ENCODE measurements at places on chromosomes 5 and 9.
A peak's percentile ranks its signal among the peaks of the same experiment; 100 is the strongest.

DNA sequence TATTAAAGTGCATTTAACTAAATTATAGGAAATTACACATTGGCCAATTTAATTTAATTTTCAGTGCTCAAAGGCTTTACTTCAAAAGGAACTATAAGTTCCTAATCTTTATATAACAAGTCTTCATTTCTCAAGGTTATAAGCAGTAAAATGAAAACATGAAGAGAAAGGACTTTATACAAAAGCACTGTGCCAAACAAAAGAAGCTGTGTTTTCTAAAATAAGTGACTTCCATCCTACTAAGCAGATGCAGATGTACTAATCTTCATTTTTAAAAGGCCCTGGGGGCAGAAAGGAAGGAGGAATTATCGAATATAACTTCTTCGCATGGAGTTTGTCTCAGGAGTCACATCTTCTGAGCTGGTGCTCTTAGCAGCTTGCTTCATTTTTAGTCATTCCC is 81.4 kb downstream of the SHC3 start:
- no peak for DNase-seq

- peak; percentile 7 for DNase-seq
Measured at GRCh38 chr5:56737951-56738606, 77.3 kb upstream of the MAP3K1 start.

GRCh38 chr5:177403102-177403791 is 2.8 kb upstream of the PFN3 start:
- peak; percentile 77 for DNase-seq

DNA sequence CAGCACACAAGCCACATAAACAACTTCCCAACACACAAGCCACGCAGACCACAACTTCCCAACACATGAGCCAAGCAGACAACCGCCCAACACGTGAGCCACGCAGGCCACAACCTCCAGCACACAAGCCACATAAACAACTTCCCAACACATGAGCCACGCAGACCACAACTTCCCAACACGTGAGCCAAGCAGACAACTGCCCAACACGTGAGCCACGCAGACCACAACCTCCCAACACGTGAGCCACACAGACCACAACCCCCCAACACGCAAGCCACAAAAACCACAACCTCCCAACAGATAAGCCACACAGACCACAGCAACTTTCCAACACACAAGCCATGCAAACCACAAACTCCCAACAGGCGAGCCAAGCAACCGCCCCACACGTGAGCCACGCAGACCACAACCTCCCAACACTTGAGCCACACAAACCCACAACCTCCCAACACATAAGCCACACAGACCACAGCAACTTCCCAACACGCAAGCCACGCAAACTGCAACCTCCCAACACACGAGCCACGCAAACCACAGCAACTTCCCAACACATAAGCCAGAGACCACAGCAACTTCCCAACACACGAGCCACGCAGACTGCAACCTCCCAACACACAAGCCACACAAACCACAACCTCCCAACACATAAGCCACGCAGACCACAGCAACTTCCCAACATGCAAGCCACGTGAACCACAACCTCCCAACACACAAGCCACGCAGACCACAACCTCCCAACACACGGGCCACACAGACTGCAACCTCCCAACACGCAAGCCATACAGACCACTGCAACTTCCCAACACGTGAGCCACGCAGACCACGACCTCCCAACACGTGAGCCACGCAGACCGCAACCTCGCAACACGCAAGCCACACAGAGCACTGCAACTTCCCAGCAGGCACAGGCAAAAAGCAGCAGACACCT is 10.1 kb downstream of the BRD9 start:
- DNase-seq, result no peak

DNA sequence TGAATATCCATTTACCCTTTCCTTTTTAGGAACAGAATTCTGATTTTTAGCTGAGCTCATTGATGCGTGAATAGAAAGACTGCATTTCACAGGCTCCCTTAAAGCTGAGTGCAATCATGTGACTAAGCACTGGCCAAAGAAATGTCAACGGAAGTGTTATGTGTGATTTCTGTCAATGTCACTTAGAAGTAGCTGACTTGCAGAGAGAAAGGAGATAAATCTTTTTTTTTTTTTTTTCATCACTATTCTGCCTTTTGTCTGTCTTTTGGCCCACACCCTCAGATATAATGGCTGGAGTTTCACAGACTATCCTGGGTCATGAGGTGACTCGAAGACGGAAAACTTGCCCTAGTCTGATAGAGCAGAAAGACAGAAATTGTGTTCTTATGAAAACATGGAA is 39.3 kb upstream of the SLC27A6 start:
- no peak for DNase-seq

DNA sequence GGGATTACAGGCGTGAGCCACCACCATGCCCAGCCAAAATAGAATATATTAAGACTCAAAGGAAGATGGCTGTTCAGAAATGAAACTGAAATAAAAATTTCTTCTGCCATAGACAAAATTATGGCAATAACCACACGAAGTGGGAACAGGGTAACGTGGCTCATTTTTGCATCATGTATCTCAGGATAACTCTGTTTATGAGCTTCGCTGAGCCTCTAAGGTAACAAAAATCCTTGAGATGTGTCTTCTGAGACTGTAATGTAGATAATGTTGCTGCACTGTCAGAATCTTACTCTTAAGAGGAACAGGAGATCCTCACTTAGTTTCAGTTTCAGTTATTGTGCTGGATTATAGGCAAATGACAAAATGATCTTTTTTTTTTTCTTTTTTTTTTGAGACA is 153.8 kb downstream of the GOLPH3 start:
- DNase-seq, result peak; percentile 16

DNA sequence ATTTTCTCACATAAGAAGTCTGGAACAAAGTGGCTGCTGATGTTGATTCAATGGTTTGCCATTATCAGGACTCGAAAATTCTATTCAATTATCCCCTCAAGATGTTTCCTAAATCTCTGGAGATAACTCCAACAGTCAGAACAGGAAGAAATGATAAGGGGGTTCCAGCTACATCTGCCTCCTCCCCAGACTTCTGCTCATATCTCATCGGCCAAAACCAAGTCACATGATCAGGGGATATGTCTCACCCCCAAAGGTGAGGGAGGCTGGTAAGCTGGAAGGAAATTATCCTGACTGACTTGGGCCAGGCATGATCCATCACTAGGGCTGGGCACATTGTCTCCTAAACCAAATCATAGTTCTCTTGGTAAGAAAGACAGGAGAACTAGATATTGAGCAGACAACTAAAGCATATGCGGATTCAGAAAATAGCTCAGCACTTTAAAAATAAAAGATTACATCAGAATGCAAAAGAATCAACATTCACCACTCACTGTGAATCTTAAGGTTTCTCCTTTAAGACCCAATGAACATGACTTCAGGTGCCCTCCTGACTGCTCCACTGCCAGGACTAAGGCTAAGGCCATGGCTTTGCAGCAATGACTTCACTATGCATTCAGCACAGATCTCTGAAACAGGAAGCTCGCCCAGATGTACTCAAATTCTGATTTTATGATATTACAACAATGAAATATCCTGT is 306.3 kb downstream of the ENC1 start:
- no peak for DNase-seq

GRCh38 chr5:80076131-80077050 is 41.2 kb downstream of the THBS4 start:
- DNase-seq, result no peak

DNA sequence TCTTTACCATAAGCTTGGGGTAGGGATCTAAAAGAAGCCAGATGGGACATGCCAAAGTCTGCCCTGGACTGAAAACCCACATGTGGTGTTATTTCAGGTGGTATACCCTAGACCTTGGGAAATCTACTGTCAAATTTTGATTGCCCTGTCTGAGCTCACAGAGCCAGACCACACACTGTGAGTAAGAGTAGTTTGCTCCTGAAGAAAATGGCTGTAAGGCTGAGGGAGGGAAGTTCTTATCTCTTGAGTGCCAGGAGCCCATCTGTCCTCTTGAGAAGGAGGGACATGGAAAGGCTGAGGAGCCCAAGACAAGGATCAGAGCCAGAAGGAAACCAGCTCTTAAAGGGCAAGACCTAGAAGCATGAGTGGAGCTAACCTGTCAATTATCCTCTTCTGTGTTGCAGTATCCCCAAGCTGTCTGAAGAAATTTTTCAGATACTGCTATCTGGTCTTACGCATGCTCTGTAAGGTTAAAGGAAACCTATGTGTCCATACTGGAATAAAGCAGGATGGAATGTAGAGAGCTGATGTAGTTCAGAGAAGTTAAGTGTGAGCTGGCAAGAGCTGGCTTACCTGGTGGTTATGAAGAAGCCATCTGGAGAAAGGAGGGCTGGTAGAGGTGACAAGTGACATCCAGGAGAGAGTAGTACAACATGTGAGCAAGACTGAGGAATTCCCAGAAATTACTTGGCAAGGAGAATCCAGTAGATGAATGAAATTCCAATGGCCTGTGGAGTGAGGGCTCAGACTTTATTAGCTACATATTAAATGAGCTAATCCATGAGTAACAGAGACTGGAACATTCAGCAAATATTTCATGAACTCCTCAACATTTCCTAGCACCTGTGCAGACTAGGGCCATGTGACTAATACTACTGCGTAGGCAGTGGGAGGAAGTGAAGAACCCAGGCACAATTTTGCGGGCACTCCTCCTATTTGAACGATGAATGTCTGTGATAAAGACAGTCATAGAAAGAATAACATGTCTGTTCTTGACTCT is 389.1 kb upstream of the KIF2A start:
- DNase-seq, result no peak

- no peak for DNase-seq
Measured at GRCh38 chr9:124507880-124508423, 753 bp upstream of the NR5A1 start.

- peak; percentile 41 for DNase-seq
Measured at GRCh38 chr9:26856413-26857032, 36.1 kb downstream of the CAAP1 start.

- DNase-seq, result no peak
Measured at GRCh38 chr5:88389338-88390095, 120.9 kb upstream of the TMEM161B start.

DNA sequence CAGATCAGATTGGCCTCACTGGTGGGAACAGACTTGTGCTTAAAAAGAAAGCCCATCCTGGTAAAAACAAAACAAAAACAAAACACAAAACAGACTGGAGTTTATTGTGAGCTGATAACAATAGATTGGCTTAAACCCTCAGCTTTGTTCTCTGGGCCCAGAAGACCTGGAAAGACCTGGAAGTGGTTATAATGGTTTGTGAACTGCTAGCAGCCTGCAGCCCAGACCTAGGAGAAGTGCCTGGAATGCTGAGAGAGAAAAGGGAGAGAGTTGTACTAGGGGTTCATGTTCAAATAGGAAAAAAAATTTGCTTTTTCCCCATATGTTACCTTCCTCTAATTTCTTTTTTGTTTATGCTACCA is 396.6 kb downstream of the DMAC1 start:
- no peak for DNase-seq

DNA sequence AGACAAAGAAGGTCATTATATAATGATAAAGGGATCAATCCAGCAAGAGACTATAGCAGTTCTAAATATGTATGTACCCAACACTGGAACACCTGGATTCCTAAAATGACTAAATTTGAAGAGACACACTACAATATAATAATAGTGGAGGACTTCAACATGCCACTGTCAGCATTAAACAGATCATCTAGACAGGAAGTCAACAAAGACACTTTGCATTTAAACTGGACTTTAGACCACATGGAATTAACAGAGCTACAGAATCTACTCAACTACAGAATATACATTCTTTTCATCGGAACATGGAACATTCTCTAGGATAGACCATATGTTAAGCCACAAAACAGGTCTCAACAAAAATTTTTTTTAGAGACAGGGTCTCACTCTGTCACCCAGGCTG is 58.3 kb upstream of the TLX3 start:
- DNase-seq, result no peak

DNA sequence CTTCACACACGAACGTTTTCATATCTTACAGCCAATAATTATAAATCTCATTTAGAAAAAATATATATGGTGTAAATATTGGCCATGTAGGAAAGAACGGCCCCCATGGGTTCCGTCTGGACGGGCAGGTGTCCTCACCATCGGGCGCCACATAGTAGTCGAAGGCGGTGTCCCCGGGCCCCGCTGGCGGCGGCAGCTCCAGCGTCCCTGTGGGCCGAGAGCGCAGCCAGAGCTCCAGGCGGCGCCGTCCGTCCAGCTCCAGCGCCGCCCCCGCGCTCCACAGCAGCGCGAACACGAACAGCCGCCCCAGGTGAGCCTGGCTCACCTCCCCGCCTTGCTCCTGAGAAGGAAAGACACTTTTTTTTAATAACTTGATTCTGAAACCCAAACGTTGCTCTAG is 134.6 kb downstream of the DNAH5 start:
- no peak for DNase-seq

GRCh38 chr9:131657940-131658339 is 81.9 kb downstream of the RAPGEF1 start:
- DNase-seq, result no peak

DNA sequence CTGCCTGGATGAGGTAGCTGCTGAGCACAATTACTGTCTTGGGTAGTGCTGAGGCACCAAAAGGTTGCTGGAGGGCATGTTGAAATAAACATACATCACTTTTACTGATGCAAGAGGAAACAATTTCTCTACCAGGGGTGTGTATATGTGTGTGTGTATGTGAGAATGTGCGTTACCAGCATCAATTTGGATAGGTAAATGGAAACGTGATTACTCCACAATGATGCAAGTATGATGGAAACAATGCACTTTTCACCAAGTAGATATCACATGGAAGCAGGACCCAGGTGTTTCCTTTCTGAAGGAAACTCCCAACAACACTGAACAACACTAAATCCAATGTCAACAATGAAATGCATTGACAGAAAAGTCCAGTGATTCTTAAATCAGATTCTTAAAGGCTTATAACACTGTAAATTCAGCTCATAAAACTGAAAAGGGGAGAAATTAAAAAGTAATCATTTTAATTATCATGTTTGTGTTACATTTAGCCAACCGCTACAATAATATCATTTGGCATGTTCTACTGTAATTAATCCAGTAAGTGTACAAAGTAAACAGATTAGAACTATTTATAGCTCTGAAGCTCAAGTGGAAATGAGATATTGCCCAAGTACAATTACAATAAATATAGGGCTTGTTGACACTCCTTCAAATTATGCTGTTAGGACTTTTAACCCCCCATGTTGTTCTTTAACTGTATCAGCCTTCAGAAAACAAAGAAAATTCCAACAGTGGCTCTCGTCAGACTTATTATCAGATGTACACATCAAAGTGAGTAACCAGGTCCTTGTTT is 25.3 kb downstream of the YIPF5 start:
- DNase-seq, result no peak

GRCh38 chr5:6542421-6543345 is 90.2 kb downstream of the NSUN2 start:
- DNase-seq, result no peak

- no peak for DNase-seq
Measured at GRCh38 chr5:125316915-125317535, 570.6 kb upstream of the ZNF608 start.

GRCh38 chr5:82165740-82166530 is 112.2 kb downstream of the RPS23 start:
- DNase-seq, result peak; percentile 53

GRCh38 chr5:121962347-121962670 is 534 bp downstream of the SRFBP1 start:
- no peak for DNase-seq

- no peak for DNase-seq
Measured at GRCh38 chr5:73311291-73312110, 137.1 kb downstream of the FOXD1 start.

Measured in activated CD4-positive, alpha-beta T cell treated with anti-CD3 and anti-CD28 coated beads for 36 hours (primary cell).